ENCODE measurements at places on chromosomes 11 and 22.

GRCh38 chr11:7168741-7168990 is 79.9 kb downstream of the RBMXL2 start:
- no peak for DNase-seq

DNA sequence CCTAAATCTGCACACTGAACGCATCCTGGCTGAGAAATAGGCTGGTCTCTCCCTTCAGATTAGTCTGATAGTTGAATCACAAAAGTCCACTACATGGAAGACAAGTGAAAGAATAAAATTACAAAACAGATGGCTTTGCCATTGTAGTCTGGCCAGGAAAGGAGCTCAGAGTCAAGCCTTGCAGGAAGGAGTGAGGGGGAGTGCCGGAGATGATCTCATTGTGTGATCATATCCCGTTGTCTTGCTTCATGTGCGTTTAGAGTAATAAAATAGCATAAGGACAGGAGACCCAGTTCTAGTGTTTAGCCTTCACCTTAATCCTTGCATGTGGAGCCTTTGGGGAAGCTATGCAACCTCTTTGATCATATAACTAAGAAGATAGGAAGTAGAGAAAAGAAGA is 666.7 kb upstream of the RAG2 start:
- no peak for DNase-seq

DNA sequence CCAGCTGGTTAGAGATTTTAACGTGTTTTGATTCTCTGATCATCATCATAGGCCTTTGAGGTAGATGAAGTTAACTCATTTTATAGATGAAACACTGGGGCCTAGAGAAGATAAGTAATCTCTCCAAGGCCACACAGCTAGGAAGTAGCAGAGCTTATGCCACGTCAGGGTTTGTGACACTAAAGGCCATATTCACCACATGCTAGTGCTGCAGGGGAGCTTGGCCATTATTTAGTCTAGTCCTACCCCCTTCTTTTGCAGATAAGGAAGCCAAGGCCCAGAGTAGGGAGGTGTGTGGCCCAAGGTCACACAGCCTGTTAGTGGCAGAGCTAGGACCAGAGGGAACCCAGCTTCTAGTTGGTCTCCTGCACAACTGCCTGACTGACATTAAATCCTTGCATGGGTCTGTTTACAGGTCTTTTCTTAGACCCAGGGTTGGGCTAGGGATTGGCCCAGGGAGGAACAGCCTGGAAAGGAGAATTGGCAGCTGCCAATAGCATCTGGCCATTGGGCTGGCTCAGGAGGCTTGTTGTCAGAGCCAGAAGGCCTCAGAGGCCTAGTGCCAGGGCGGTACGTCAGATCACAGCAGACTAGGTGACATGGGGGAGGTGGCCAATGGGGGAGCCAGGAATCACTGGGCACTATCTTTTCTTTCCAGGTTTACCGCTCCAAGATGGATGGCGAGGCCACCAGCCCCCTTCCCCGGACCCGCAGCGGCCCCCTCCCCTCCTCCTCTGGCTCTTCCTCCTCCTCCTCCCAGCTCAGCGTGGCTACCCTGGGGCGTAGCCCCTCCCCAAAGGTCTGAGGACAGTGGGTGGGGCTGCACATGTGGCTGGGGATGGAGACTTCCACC is 36.0 kb downstream of the PHLDB1 start:
- DNase-seq, result peak; percentile 51

DNA sequence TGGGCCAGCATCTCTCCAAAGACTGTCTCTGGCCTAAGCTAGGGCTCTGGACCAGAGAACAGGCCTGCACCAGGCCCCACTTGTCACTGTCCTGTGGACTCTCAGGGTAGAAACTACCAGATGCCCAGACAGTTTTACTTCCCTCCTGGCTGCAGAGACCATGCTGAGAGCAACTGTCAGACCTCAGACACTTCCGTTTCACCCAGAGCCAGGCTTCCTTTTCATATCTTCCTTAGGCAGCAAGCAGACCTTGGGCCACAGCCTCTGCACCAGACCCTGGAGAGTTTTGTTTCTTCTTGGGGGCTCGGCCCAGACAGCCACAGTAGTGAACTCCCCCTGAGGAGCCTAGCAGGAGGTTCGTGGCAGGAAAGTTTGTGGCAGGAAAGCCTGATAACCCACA is 12.1 kb upstream of the FCHSD2 start:
- DNase-seq, result no peak

GRCh38 chr11:13717331-13717730 is 48.9 kb downstream of the FAR1 start:
- no peak for DNase-seq

- DNase-seq, result no peak
Observed at GRCh38 chr11:84260862-84261261, 974.7 kb upstream of the CCDC90B start.

- DNase-seq, result peak; percentile 78
Observed at GRCh38 chr22:30802202-30803166, 107.8 kb downstream of the OSBP2 start.

Measured in heart right ventricle (tissue), 16 donors.